ENCODE measurements at places on chromosomes 16 and 17. TPM values are rescaled to one million over a fixed set of nuclear protein-coding genes. Genes with fewer than 3 reads are reported as not detected.

The DHX58 gene
- total RNA-seq: 97.0 TPM

The CES1 gene
- 3.4 TPM for total RNA-seq

The AHSP gene
- total RNA-seq: not detected

The GCGR gene
- not detected for total RNA-seq

The CA5A gene
- total RNA-seq: not detected

The CNEP1R1 gene
- total RNA-seq: 30.1 TPM

The SETD1A gene
- total RNA-seq: 18.8 TPM

The NPIPB12 gene
- total RNA-seq: 40.8 TPM

The CASKIN1 gene
- total RNA-seq: 0.18 TPM

The NAGPA gene
- 12.8 TPM for total RNA-seq

The ZNF263 gene
- 21.3 TPM for total RNA-seq

The DOC2A gene
- not detected for total RNA-seq

The CA7 gene
- total RNA-seq: not detected

The HS3ST3A1 gene
- 2.5 TPM for total RNA-seq

The SDR42E1 gene
- total RNA-seq: 5.9 TPM

The COG8 gene
- total RNA-seq: 30.7 TPM

Data from activated CD4-positive, alpha-beta memory T cell treated with anti-CD3 and anti-CD28 coated beads, Interleukin-2, amount 10 ng/mL, durations not matched to agents 7 days and 5 days (primary cell).